ENCODE measurements at places on chromosomes 16 and 17.

DNA sequence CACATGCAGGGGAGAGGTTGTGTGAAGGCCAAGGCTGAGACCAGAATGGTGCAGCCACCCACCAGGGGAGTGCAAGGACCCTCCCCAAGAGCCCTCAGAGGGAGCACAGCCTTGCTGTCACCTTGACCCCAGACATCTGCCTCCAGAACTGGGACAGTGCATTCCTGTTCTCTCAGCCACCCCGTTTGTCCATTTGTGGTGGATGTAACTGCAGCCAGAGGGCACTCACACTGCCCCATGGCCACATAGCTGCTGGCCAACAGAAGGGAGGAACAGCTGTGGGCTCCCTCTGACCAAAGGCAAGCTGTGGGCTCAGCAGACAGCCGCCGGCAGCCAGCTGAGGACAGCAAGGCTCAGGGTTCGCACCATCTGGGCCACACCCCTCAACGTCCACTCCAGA lies 49.8 kb upstream of the KLHDC4 start:
- DNase-seq: no peak

DNA sequence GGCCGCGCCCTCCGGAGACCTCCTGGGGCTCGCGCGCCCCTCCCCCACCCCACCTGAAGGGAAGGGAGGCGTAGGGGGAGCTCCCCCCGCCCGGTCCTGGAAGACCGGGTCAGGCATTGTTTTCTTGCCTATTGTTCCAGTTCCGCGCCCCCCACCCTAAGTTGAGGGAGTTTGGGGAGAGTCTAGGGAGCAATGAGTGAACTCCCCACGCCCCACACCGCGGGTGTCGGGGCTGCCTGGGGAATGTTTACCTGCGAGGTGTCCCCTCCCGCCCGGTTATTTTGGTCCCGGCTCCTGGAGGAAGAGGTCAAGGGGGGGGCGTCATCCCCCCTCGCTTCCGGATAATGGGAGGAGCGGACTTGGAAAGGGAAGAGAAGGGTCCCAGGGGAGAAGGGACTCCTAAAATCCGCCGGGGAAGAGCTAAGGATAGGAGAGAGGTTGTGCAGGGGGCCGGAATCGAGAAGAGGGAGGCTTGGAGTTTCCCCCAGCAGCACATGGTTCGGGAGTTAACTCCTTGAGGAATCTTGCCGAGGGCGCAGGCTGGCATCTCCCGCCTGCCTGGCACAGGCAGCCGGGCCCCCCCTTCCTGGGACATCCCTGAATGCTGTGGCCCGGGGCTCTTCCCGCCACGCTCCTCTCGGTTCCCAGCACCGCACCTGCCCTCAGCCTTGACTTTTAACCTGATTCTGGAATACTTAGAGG lies 881 bp downstream of the MLLT6 start:
- peak; percentile 64 for DNase-seq

GRCh38 chr16:50497592-50497991 lies 50.6 kb upstream of the NKD1 start:
- no peak for DNase-seq

- DNase-seq: no peak
Measured at GRCh38 chr17:41975099-41976083, 8.8 kb downstream of the CNP start.

GRCh38 chr16:17578981-17579874 lies 108.5 kb upstream of the XYLT1 start:
- DNase-seq: peak; percentile 79

GRCh38 chr17:42579794-42580551 lies 2.4 kb upstream of the PSMC3IP start:
- DNase-seq: no peak

DNA sequence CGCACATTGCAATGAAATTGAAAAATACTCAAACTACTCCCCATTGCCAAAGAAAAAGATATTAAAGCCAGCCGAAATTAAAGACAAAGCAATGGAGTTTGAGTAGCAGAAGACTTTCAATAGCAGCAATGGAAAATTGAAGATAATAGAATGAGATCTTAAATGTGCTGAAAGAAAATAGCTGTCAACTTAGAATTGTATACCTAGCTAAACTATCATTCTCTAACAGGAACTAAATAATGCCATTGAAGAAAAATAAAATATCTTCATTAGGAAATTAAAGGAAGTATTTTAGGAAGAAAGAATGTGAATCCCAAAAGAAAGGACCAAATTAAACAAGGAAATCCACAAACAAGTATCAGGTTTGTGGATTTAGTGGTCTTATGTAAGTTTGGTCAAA lies 165.6 kb downstream of the USP31 start:
- DNase-seq: no peak

- DNase-seq: peak; percentile 61
Measured at GRCh38 chr16:24988593-24989338, 26.4 kb downstream of the ARHGAP17 start.

DNA sequence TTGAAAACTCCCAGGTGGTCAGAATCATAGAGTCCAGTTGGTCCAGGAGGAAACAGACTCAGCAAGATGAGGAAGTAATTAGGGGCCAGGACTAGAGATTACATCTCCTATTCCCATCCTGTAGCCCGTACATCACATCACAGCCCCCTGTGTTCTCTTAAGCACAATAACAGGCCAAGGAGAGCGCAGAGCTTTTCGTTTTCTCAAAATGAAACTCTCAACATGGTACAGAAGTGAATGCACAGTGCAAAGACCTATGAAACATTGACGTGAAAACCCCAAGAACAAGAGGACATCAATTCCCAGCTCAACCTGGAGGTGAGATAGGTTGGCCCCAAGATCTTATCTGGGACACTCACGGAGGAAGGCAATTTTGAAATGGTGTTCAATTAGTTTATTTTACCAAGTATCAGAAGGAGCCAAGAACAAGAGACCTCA lies 9.0 kb downstream of the PIK3R5 start:
- no peak for DNase-seq

- DNase-seq: peak; percentile 83
Measured at GRCh38 chr17:50117202-50118051, 12.5 kb downstream of the SAMD14 start.

DNA sequence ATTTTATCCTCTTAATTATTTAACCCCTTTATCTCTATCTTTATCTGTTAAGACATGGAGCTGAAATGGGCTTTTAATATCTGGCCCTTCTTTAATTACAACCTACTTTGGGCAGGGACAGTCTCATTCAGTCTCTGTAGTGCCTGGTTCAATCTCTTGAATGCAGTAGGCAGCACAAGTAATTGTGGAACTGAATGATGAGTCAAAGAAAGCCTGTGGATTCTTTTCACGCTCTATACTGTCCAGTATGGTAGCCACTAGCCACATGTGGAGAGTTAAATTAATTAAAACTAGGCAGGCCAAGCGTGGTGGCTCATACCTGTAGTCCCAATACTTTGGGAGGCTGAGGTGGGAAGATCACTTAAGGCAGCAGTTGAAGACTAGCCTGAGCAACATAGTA lies 9.3 kb downstream of the BPTF start:
- no peak for DNase-seq

GRCh38 chr16:57727610-57728009 lies 8.0 kb upstream of the KATNB1 start:
- DNase-seq: no peak

- DNase-seq: no peak
Measured at GRCh38 chr16:71565812-71566700, 10.8 kb downstream of the TAT start.

DNA sequence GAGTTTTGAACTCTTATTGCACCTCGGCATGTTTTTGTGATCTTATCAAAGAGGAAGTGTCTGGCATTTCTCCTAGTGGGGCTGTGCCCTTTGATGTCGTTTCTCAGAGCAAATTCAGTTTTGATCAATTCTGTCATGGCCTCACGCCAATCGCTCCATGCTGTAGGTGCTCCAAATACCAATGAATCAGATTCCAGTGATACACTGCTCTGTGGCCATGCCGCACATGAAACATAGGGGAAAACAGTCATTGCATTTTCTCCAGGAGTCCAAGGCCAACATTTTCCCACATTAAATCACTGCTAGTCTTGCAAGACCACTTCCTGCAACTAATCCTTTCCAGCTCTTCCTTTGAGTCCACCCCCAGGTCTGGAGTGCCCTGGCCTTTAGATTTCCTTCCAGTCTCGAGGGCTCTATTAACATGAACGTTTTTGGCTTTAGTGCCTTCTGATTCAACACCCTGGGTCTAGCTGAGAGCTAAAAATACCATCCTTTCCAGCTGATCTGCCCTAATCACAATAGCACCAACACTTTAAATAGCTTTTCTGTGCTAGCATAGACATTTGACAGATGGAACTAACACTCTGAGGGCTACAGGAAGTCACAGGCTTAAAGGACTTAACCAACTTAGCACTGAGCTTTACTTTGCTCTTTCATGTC lies 18.2 kb upstream of the RASL10B start:
- no peak for DNase-seq

DNA sequence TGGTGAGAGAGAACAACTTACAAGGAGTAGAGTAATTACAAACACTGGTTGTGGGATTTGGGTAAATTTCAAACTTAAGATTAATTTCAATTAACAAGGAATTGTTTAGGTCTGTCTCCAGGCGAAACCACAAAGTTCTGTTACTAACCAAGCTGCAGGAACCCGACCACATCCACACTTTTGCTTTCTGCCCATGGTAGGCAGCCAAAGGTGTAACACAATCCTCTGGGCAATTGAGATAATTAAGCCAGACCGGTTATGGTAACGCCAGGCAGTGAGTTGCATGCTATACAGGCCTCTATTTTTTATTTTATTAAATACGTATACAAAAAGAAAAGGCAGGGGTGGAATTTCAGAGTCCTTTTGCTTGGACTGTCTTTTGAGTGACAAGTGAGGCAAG lies 12.0 kb downstream of the KCNJ2 start:
- no peak for DNase-seq

- DNase-seq: no peak
Measured at GRCh38 chr17:80002690-80003490, 32.8 kb downstream of the TBC1D16 start.

DNA sequence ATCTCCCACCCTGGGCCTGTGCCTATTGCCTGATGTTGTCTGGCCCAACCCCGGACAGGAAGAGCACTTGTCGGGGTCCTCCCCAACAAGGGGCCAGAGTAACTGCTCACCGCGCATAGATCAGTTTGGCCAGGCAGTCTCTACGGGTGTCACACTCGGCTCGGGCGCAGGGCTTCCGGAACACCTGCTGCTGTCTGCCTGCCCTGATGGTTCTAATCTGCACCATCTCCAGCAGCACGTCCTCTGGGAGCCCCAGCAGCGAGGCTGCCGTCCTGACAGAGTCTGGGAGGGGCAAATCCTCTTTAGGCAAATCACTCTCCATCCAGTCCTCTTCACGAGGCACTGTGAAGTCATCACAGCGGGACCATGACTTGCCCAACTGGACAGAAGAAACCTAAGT lies 24.0 kb downstream of the MYO19 start:
- no peak for DNase-seq

- DNase-seq: no peak
Measured at GRCh38 chr17:20991276-20992037, 51.4 kb downstream of the USP22 start.

DNA sequence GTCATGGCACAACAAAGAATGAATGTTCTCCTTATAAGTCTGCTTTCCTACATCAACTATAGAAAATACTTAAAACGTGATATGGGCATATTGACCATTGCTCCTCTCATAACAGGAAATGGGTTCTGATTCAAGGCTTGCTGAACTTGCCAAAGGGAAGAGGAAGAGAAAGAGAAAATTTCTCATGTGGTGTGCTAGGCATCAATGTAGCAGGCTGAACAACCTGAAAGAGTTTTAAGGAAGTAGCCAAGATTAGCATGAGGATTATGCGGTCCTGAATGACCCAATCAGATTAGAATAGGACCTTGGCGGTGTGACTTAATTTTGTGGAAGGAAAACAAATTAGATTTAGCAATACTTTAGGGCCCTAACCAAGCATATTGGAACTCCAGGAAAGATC lies 617.7 kb upstream of the CDH11 start:
- no peak for DNase-seq

- no peak for DNase-seq
Measured at GRCh38 chr16:56389554-56389953, 35.8 kb downstream of the AMFR start.

DNA sequence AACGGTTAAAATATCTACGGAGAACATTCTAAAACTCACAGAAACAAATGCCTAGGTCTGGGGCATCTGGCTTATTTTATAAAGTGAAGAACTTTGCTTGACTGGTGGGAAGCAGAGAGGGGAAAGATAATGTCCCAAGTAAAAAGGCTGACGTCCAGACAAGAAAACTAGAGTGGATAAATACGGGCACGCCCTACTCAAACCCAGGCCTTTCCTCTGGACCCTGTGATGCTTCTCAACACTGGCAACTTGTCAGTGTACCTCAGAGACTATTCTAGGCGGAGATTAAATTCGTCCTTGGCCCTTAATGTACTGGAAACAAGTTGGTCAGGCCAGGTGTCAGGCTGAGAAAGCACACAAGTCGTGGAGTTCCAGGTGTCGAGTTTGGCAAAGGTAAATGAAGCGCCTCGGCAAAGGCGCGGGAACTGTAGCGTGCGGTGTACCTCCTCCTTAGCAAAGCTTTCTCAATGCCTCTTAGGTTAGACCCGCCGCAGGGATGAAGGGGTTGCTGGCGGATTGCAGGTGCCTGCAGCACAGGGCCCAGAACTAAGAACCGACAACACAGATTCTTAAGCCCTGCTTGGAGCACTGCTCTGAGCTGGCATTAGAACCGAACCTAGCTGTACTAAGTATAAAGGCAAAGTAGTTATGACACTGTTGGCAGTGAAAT lies 668 bp upstream of the UNK start:
- peak; percentile 71 for DNase-seq
